ENCODE measurements at places on chromosomes 11 and 22. TPM values are rescaled to one million over a fixed set of nuclear protein-coding genes. Genes with fewer than 3 reads are reported as not detected.

The BTG4 gene
- total RNA-seq, result not detected

The LRRC10B gene
- 0.54 TPM for total RNA-seq

DNA sequence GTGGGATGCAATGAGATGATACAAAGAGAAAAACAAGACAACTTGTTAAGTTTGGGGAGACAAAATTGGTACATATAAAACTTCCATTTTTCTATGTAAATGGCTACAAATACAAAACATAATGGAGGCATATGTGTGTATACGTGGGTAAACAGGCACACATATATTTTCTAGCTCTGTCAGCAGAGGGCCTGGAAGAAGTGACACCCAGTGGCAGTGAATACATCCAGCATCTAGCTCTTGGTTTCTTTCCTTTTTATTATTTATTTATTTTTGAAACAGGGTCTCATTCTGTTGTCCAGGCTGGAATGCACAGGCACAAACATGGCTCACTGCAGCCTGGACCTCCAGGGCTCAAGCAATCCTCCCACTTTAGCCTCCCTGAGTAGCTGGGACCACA lies 5.0 kb upstream of the RASL10A start:
- no peaks in the 10 kb centered on the region for H3K36me3 ChIP-seq
- DNase-seq, result no peak
- no peak overlapping the region for H3K4me3 ChIP-seq
- peaks cover 4% of the 10 kb centered on the region for H3K4me1 ChIP-seq
- no peak overlapping the region for H3K27ac ChIP-seq
- peaks cover 12% of the 10 kb centered on the region for H3K27me3 ChIP-seq

DNA sequence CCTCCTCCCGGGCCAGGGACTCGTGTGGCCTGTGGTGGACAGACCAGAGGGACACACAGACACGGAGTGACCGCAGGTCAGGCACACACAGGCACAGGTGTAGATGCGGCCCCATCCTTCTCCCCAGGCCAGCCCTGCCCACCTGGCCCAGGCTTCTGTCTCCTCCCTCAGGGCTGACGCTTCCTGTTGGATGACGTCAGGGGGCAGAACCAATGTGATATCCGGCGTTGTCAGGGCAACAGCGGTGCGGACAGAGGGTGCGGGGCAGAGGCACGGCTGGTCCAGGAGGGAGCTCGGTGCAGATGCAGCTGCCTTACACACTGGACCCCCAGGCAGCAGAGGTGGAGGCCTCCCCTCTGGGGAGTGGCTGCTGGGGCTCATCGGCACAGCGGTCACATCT lies 2.9 kb upstream of the TUBGCP6 start:
- DNase-seq, result peak; percentile 86
- no peaks in the 10 kb centered on the region for H3K27me3 ChIP-seq
- H3K36me3 ChIP-seq, result no peaks in the 10 kb centered on the region
- H3K27ac ChIP-seq, result no peak overlapping the region

The CD3D gene
- 3.1 TPM for total RNA-seq

DNA sequence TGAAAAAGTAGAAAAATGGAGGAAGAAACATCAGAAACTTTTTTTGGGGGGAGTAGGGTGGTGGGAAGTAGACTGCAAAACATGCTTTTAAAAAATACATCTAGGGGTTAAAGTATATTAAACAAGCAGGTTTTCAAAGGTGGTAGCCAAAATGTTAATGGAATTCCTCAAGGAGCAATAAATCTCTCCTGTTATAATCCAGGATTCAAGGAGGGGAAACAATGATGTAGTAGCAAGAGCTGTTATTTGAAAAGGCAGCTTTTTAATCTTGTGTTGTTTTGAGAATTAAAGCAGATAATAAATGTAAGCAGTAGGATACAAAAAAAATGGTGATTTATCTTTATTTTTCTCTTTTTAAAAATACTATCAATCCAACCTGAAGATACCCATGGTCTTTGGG lies 736.5 kb upstream of the CCDC90B start:
- no peak overlapping the region for H3K4me3 ChIP-seq
- no peaks in the 10 kb centered on the region for H3K27me3 ChIP-seq
- H3K36me3 ChIP-seq, result no peaks in the 10 kb centered on the region
- DNase-seq, result no peak

GRCh38 chr11:78033040-78033439 lies 10.0 kb upstream of the KCTD14 start:
- no peaks in the 10 kb centered on the region for H3K36me3 ChIP-seq
- DNase-seq, result no peak
- no peak overlapping the region for H3K27ac ChIP-seq
- no peak overlapping the region for H3K4me3 ChIP-seq

DNA sequence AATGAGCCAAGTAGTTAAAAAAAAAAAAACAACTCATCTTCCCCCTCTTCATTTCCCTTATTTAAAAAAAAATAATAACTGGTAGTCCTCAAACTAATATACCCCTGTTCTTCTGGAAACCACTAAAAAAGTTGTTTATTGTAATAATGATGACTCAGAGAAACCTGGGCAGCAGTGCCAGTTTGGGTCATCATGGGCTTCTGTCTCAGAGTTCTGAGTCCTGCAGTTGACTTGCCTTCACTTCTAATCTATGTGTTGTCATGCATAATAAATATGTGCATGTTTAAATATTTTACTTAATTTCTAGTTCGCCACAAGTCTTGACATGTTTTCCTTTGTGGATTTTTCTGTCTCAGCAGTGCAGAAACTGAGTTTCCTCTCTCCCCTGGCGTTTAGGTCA lies 46.8 kb downstream of the PPP2R1B start:
- no peak for DNase-seq
- no peak overlapping the region for H3K27ac ChIP-seq
- peaks cover 24% of the 10 kb centered on the region for H3K36me3 ChIP-seq
- no peaks in the 10 kb centered on the region for H3K4me1 ChIP-seq
- no peaks in the 10 kb centered on the region for H3K27me3 ChIP-seq
